Trophoblast cell (in vitro differentiated cells and primary cell): ENCODE measurements at places on chromosomes 16 and 17.

- H3K4me1 ChIP-seq, result peaks cover 8% of the 10 kb centered on the region
- no peak overlapping the region for H3K27ac ChIP-seq
- H3K27me3 ChIP-seq, result no peaks in the 10 kb centered on the region
- no peak for DNase-seq
- H3K4me3 ChIP-seq, result no peak overlapping the region
Observed at GRCh38 chr16:4924593-4925292, 12.2 kb downstream of the PPL start.

DNA sequence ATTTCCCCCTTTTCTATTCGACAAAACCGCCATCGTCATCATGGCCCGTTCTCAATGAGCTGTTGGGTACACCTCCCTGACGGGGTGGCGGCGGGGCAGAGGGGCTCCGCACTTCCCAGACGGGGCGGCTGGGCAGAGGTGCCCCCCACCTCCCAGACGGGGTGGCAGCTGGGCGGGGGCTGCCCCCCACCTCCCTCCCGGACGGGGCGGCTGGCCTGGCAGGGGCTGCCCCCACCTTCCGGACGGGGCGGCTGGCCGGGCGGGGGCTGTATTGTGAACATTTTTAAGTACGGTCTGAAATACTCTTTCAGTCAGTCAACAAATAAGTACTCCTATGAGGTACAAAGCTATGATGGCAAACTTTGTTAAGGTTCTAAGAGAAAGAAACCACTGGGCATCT is 222.8 kb downstream of the CNTNAP4 start:
- no peaks in the 10 kb centered on the region for H3K36me3 ChIP-seq
- H3K27ac ChIP-seq, result no peak overlapping the region
- H3K27me3 ChIP-seq, result no peaks in the 10 kb centered on the region
- no peaks in the 10 kb centered on the region for H3K4me1 ChIP-seq

DNA sequence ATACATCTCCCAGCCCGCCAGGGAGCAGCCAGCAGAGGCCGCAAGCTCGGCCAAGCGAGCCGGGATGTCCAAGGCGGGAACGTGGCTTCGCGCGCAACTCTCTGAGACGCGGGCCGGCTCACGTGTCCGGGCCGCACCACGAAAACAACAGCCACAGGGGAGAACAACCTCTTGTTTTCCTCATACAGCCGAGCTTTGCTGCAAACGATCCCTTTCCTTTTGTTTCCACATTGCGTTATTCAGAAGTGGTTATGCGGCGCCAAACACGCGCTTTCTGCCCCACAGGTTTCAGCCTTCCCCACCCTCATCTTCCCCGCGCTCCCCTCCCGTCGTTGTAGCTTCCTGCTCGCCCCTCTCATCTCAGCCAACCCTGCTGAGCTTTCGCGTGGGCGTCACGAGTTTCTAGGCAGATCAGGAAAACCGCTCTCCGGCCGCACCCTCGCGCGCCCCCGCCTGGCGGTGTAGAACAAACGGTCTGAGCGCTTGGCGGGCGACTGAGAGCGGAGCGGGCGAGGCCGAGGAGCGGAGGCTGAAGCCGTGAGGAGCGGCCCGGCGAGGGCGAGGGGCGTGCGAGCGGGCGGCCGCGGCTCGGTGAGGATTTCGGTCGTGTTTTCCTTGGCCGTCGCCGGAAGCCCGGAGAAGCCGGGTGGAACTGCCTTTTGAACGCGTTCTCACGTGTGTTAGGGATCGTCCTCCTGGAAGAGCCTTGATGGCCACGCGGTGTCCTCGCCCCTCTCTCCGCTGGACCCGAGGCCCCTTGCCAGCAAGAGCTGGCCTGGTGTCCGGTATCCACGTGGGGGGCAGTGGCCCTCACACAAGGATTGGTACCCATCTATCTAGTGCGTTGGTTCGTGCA is 6.6 kb upstream of the SMARCD2 start:
- peaks cover 3% of the 10 kb centered on the region for H3K4me1 ChIP-seq
- H3K4me3 ChIP-seq, result peak overlapping the region; percentile 26
- DNase-seq, result peak; percentile 93
- H3K27me3 ChIP-seq, result no peaks in the 10 kb centered on the region
- H3K27ac ChIP-seq, result no peak overlapping the region
- H3K36me3 ChIP-seq, result no peaks in the 10 kb centered on the region

- no peaks in the 10 kb centered on the region for H3K27me3 ChIP-seq
- peaks cover 25% of the 10 kb centered on the region for H3K36me3 ChIP-seq
- H3K27ac ChIP-seq, result no peak overlapping the region
- no peak for DNase-seq
- no peak overlapping the region for H3K4me3 ChIP-seq
Observed at GRCh38 chr17:8577868-8578267, 52.7 kb downstream of the MYH10 start.

DNA sequence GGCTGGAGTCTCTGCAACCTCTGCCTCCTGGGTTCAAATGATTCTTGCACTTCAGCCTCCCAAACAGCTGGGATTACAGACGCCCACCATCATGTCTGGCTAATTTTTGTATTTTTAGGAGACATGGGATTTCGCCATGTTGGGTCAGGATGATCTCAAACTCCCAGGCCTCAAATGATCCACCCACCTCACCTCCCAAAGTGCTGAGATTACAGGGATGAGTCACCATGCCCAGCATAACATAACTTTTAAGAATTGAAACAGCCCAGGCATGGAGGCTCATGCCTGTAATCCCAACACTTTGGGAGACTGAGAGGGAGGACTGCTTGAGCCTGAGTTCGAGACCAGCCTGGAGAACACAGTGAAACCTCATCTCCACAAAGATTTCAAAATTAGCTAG is 2.5 kb downstream of the RSL1D1 start:
- H3K27ac ChIP-seq, result no peak overlapping the region
- DNase-seq, result peak; percentile 20
- peaks cover 4% of the 10 kb centered on the region for H3K4me1 ChIP-seq
- H3K4me3 ChIP-seq, result no peak overlapping the region

DNA sequence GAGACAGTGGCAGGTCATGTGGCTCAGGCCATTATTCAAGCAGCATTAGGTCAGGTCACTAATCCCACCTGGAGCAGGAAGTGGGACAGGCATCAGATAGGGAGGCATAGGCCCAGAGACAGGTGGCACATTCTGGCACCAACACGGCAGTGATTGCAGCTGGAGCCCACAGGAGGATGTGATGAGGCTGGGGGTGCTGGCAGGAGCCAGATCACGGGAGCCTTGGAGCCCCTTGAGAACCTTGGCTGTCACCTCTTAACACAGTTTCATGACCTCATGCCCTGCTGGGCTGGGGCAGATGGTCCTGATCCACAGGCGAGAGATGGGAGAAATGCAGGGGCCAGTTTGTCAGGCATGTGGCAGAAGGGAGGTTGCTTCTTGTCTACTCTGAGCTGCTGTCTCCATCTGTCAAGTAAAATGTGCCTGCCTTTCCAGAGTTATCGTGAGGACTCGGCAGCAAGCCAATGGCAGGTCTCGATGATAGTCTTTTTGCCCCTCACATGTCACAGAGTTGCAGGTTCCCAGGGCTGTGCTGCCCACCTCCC is 109.6 kb downstream of the CLEC16A start:
- peaks cover 5% of the 10 kb centered on the region for H3K4me1 ChIP-seq
- H3K36me3 ChIP-seq, result peaks cover 16% of the 10 kb centered on the region
- H3K27ac ChIP-seq, result no peak overlapping the region
- no peak for DNase-seq
- no peaks in the 10 kb centered on the region for H3K27me3 ChIP-seq

- H3K4me1 ChIP-seq, result no peaks in the 10 kb centered on the region
- H3K4me3 ChIP-seq, result no peak overlapping the region
- no peaks in the 10 kb centered on the region for H3K36me3 ChIP-seq
- no peak overlapping the region for H3K27ac ChIP-seq
Observed at GRCh38 chr17:38571833-38572668, 33.7 kb downstream of the SRCIN1 start.

DNA sequence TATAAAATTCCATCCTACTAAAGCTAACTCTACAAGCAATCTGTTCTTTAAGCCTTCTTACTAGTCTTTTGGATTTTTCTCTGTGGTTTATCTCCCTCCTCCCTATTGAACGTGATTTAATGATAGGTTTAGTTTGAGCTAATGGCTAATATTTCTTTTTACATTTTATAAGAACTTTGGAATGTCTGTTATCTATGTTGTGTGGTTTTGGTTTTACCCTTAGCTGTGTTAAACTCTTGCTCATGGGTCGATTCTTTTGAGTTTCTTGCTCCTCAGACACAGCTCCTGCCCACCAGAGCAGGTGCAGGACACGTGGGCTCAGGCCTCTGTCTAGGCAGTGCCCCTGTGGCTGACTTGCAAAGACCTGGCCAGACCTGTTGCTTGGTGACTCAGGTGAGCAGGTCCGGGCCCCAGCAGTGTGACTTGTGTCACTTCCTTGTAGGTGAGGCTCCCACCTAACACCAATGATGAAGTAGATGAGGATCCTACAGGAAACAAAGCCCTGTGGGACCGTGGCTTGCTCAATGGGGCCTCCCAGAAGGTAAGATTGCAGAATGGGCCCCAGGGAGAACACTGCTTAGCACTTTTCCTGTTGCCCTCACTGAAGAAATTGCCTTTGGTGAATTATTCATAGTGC is 45.1 kb downstream of the SF3B3 start:
- DNase-seq, result no peak
- H3K4me1 ChIP-seq, result peaks cover 1% of the 10 kb centered on the region
- no peak overlapping the region for H3K27ac ChIP-seq
- H3K4me3 ChIP-seq, result no peak overlapping the region
- no peaks in the 10 kb centered on the region for H3K27me3 ChIP-seq

GRCh38 chr16:62254372-62254771 is 218.1 kb upstream of the CDH8 start:
- H3K4me3 ChIP-seq, result no peak overlapping the region
- no peaks in the 10 kb centered on the region for H3K27me3 ChIP-seq
- no peaks in the 10 kb centered on the region for H3K36me3 ChIP-seq
- no peak for DNase-seq
- peak overlapping the region; percentile 46 for H3K27ac ChIP-seq

DNA sequence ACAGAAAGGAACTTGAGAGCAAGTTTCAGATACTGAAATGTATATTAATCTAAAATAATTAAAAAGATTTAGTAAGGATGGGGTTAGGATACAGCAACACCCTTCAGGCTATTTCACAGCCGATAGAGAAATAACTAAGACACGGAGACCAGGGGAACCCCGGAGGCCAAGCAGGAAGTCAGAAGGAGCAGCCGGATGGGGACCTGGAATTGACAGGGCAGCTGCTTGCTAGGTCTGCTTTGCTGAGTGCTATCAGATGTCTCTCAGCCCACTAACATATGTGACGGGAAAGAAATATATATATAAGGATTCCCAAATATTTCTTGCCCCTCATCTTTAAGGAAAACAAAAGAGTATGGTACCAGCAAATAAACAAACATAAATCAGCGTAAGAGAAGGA is 154.1 kb upstream of the CDH5 start:
- H3K4me3 ChIP-seq, result no peak overlapping the region
- H3K27ac ChIP-seq, result no peak overlapping the region
- no peaks in the 10 kb centered on the region for H3K36me3 ChIP-seq
- no peaks in the 10 kb centered on the region for H3K27me3 ChIP-seq
- H3K4me1 ChIP-seq, result no peaks in the 10 kb centered on the region
- DNase-seq, result no peak

- peaks cover 1% of the 10 kb centered on the region for H3K36me3 ChIP-seq
- peaks cover 15% of the 10 kb centered on the region for H3K4me1 ChIP-seq
- H3K4me3 ChIP-seq, result peak overlapping the region; percentile 72
- no peak overlapping the region for H3K27ac ChIP-seq
- peak; percentile 51 for DNase-seq
Observed at GRCh38 chr17:75110234-75110937, 617 bp downstream of the ARMC7 start.

GRCh38 chr16:87431926-87432325 is 39.8 kb downstream of the MAP1LC3B start:
- H3K27ac ChIP-seq, result no peak overlapping the region
- no peak overlapping the region for H3K4me3 ChIP-seq
- H3K36me3 ChIP-seq, result peaks cover 8% of the 10 kb centered on the region
- H3K4me1 ChIP-seq, result peaks cover 5% of the 10 kb centered on the region
- no peaks in the 10 kb centered on the region for H3K27me3 ChIP-seq

DNA sequence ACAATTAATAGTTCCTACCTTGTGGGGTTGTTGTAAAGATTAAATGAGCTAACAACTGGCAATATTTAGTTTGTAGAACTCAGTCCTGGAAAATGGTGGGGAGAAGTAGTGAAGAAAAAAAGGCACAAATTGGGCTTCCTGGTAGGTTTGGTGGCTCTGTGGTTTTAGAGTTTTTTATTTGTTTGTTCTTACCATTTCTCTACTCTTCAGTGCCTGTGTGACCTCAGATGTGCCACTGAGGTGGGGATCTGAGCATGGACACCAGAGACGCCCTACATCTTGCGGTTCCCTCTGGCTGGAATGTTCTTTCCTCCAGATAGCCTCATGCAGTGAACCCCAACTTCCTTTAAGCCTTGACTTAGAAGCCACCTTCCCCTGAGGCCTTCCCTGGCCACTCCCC is 7.7 kb downstream of the ZBTB4 start:
- no peak overlapping the region for H3K4me3 ChIP-seq
- H3K27me3 ChIP-seq, result no peaks in the 10 kb centered on the region
- H3K27ac ChIP-seq, result no peak overlapping the region
- peaks cover 15% of the 10 kb centered on the region for H3K4me1 ChIP-seq

GRCh38 chr16:20401475-20402016 is 3.0 kb downstream of the PDILT start:
- H3K27me3 ChIP-seq, result no peaks in the 10 kb centered on the region
- DNase-seq, result no peak
- no peaks in the 10 kb centered on the region for H3K4me1 ChIP-seq
- no peak overlapping the region for H3K4me3 ChIP-seq
- no peaks in the 10 kb centered on the region for H3K36me3 ChIP-seq

DNA sequence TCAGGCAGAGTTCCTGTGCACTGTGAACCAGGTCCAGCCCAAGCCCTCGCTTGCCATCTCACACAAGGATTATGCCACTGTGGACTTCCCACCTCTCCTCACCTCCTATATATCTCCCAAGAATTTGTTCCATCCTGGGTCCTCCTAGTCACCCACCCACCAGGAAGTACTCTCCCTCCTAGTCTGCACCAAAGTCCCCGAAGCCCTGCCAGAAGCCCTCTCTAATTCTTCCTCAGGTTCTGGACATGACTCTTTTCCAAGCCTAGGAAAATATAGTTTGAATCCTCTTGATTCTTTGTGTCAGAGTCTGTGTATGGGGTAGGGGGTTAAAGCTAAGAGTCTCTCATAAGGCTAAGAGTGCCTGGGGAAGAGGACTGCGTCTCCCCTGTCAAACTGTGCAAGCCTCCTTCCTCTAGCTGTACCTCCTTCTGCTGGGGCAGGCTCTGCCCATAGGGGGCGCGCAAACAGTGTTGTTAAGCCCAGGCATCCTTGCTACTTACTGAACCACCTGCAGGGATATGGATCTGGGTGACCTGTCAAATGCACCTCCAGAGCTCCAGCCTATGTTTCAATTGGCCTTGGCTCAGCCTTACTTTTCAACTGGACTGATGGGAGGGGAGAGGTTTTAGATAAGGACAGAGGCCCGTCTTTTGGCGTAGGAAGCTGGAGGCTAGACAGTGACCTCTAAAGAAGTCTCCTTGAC is 16.6 kb upstream of the DLX4 start:
- peak; percentile 87 for DNase-seq
- H3K27me3 ChIP-seq, result no peaks in the 10 kb centered on the region
- H3K36me3 ChIP-seq, result no peaks in the 10 kb centered on the region
- no peak overlapping the region for H3K4me3 ChIP-seq

- no peaks in the 10 kb centered on the region for H3K27me3 ChIP-seq
- no peaks in the 10 kb centered on the region for H3K4me1 ChIP-seq
- no peak overlapping the region for H3K27ac ChIP-seq
- H3K4me3 ChIP-seq, result no peak overlapping the region
- DNase-seq, result no peak
- H3K36me3 ChIP-seq, result peaks cover 11% of the 10 kb centered on the region
Observed at GRCh38 chr17:7186241-7186640, 7.1 kb upstream of the ASGR1 start.
